ENCODE measurements at places on chromosomes 16 and 17.

DNA sequence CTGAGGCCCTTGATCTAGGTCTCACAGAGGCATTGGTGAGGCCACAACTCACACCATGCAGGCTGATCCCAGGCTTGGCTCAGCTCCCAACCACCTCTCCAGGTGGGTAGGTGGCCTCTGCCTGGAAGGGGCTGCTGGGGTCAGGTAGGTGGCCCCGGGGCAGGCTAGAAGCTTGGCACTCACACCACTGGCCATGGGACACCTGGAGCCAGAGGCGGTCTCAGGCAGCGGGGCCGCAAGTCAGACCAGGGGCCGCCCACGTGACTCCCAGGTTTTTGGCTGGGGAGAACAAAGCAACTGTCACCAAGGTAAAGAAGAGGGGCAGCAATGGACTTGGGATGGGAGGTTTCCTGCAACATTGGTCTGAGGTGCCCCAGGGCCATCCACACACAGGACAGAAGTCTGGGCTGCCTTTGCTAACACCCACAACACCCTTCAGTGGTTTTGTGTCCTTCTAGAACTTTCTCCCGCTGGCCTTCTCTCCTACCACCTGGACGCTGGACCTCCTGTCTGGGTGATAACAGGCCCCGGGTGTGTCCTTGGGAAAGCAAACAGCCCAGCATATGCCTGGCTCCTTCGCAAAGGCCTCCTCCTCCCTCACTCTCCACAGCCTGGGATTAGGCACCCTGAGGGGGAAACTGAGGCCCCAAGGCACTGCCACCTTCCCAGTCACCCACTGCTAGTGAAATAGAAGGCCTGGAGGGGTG lies 16.4 kb downstream of the C16orf74 start:
- DNase-seq, result no peak

- DNase-seq, result no peak
These were observed 29.2 kb downstream of the SMG6 start for GRCh38 chr17:2274414-2274813.

GRCh38 chr16:79618041-79618691 lies 17.6 kb upstream of the MAF start:
- DNase-seq, result no peak

- DNase-seq, result no peak
These were observed 18.0 kb downstream of the CD7 start for GRCh38 chr17:82299452-82299851.

GRCh38 chr16:84585886-84586285 lies 32.0 kb downstream of the COTL1 start:
- no peak for DNase-seq

DNA sequence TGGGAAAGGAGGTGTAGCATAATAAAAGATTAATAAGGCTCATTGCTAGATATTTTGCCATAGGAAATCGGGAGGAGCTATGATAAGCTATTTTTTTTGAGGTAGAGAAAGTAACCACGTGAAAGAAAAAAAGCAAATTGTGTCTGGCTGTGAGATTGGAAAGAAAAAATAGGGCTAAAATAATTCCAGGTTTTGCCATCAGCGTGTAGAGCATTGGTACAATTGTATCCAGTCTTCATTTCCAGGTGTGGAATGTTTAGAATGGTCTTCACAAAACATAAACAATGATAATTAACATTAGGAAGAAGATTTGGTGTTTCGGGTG lies 1.1 kb downstream of the TANC2 start:
- DNase-seq, result no peak

DNA sequence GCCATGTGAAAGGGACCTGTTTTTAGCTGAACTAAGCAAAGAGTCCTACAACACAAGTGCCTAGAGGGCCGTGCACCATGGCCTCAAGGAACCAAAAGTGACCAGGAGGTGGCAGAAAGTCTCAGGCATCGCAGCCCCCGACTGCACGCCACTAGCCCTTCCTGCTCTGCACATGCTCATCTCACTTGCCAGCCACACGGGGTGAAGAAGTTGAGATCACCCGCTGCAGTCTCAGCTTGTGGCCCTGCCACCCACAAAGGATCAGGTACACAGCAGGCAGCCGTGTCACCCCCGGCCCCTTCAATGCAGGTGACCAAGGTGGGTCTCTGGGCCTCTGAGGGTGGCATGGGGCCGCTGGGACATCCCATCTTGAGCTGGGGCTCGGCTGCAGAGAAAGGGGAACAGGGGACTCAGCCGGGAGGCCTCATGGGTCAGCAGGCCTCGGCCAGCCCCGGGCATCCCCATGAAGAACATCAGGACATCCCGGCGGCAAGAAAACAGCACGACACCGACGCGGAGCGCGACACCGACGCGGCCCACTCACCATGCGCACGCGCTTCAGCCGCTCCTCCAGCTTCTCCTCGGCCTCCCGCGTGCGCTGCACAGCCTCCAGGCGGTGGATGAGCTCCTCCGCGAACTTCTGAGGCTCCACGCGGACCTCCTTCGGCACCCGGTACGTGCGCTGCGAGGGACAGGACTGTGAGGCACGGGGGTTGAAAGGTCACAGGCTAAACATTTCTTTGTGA lies 21.0 kb downstream of the PDIA2 start:
- DNase-seq, result no peak

GRCh38 chr17:28057731-28058246 lies 15.3 kb downstream of the NLK start:
- DNase-seq, result peak; percentile 14

DNA sequence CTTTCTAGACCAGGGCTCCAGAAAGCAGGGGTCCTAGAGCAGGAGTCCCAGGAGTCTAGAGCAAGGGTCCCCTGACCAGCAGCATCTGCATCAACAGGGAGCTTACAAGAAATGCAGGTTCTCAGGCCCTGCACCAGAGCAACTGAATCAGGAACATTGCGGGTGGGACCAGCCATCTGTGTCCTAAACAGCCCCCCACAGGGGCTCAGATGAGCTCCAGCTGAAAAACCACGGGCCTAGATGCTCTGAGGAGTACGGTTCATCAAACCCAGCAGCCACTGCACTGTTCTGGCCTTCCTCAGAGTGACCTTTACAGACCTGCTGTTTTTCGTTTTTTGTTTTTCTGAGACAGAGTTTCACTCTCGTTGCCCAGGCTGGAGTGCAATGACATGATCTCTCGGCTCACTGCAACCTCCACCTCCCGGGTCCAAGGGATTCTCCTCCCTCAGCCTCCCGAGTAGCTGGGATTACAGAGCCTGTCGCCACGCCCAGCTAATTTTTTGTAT lies 438.2 kb downstream of the SOX9 start:
- DNase-seq, result no peak

- DNase-seq, result no peak
These were observed 7.0 kb upstream of the SLFN5 start for GRCh38 chr17:35235917-35236316.

- DNase-seq, result peak; percentile 45
These were observed 1.4 kb upstream of the VAMP2 start for GRCh38 chr17:8163978-8164814.

DNA sequence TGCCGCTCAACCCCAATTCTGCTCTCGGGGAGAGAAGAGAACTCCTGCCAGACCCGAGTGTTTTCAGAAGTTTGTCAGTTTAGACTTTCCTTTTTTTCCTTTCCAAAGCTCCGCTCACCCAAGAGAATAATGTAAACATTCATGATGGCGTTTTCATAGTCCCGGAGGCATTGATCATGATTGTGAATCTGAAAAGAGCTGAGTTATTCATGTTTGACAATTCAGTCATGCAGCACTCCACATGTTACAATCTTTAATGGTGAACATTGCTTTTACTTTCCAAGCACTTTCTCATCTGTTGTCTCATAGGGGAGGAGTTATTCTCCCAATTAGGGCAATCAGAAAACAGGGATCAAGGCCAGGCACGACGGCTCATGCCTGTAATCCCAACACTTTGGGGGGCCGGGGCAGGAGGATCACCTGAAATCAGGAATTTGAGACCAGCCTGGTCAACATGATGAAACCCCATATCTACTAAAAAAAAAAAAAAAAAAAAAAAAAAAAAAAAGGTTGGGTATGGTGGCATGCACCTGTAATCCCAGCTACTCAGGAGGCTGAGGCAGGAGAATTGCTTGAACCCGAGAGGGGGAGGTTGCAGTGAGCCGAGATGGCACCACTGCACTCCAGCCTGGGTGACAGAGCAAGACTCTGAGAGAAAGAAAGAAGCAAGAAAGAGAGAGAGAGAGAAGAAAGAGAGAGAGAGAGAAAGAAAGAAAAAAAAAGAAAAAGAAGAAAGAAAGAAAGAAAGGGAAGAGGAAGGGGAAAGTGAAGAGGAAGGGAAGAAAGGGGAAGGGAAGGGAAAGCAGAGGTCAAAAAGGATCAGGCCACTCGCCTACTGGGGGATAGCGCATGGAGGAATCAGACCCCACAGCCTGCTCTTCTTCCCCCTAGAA lies 70.0 kb upstream of the TNRC6C start:
- no peak for DNase-seq

DNA sequence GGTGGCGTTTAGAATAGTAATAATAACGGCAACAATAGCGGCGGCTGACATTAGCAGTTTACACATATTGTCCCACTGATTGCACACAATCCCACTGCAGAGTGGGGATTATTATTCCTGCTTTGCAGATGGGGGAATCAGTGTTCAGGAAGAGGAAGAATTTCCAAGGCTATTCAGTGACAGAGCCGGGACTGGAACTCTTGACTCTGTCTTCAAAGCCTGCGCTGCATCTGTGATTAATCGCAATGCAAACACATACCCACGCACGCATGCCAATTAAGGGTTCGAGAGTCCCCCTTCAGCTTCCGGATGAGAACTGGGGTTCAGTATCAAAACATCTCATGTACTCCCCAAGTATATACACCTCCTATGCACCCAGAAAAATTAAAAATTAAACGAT lies 29.2 kb downstream of the TMEM186 start:
- no peak for DNase-seq

GRCh38 chr16:51210087-51210486 lies 59.0 kb upstream of the SALL1 start:
- DNase-seq, result no peak

GRCh38 chr17:81090361-81091136 lies 55.6 kb downstream of the BAIAP2 start:
- no peak for DNase-seq

DNA sequence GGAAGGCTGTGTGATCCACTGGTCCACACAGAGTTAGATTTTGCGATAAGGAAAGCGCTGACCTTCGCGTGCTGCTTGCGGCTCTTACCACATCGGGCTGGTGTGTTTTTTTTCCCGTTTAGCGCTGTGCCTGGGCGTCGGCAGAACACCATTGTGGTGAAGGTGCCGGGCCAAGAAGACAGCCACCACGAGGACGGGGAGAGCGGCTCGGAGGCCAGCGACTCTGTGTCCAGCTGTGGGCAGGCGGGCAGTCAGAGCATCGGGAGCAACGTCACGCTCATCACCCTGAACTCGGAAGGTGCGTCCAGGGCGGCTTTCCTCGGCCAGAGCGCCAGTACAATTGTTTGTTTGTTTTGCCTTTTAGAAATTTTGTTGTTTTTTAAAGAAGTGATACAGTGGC lies 54.7 kb downstream of the BANP start:
- no peak for DNase-seq

DNA sequence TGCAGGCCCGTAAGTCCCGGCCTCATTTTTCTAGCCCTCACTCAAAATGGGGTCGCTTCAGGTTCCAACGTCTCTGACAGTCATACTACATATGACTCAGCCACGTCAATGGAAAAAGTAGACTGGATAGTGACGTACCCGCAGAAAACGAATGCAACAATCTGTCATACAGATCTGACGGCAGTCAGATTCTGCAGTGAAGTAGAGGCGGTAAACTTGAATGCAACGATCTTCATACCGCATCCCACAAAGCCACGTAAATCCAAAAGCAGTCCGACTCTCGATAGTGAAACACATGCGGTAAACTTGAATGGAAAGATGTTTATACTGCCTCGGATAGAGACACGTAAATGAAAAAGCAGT lies 38.4 kb upstream of the ARL4D start:
- no peak for DNase-seq

GRCh38 chr17:77096570-77097214 lies 44.1 kb upstream of the SEC14L1 start:
- DNase-seq, result no peak

DNA sequence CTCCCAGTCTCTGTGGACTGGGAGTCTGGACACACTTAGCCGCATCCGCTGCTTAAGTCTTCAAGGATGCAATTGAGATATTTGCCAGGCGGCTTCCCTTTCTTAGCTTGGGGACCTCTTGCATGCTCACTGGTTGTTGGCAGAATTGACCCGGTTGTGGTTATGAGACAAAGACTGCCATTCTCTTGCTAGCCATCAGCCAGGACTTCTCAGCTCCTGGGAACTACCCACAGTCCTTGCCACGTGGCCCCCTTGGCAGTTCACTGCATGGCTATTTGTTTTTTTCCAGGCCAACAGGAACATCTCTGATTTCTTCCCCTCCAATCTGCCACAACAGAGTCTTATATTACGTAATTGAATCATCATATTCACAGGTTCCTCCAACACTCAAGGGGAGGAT lies 25.5 kb downstream of the CACNG4 start:
- DNase-seq, result no peak

DNA sequence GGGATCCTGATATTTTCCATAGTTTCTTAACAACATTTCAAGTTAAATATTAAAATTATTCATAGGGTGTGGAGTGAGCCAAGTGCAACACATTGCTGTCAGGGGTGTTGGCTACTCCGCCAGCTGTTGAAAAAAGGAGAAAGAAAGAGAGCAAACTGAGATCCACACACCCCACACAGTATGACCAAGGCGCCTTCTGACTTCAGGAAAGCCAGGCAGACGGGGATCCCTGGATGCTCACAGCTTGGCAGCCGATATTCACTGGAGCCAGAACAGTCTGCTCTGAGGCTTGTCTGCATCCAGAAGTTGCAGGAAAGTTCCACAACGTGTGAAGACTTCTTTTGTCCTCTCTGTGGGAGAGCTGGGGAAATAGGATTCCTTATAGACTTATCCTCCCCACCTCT lies 9.3 kb downstream of the CHD9NB start:
- no peak for DNase-seq

DNA sequence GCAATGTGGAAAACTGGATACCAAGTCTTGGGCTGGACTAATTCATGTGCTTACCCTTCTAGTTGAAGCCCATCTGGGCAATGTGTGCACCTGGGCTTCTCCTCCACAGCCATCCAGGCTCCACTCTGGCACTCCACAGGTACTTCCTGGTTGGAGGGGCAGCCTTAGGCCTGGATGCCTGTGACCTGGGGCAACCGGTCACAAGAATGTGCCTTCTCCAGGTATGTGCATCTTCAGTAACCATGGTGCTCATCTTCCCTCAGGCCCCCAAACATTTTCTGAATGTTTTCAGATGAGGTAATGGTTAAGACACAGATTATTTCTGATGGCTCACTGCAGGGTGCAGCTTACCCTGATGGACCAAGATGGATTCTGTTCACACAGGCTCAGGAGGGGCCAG lies 11.1 kb downstream of the C16orf86 start:
- DNase-seq, result no peak

GRCh38 chr16:20064931-20065330 lies 8.8 kb downstream of the GPR139 start:
- DNase-seq, result no peak

DNA sequence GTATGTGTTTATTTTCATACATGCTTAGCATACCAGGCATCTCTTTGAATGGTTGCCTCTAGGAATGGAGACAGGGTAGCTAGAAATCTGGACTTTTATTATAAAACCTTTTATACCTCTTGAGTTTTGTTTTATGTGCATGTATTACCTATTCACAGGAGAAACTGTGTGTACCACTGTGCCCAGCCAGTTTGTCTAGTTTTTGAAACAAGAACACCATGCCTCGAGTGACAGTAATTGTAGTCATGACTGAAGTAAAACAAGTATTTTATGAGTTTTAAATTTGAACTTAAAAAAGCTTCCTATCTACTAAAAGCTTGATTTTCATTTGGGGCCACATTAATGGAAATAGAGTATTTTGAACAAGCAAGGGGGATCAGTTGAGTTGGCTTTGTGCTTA lies 57.4 kb downstream of the SNTB2 start:
- DNase-seq, result no peak

- no peak for DNase-seq
These were observed 33.7 kb upstream of the MFSD6L start for GRCh38 chr17:8832711-8833352.

GRCh38 chr17:49180303-49180702 lies 30.1 kb downstream of the GNGT2 start:
- DNase-seq, result peak; percentile 47

Data from HuH-7.5 (cell line).